ENCODE measurements at places on chromosomes 4 and X.

- DNase-seq: peak; percentile 73
These were observed 328.7 kb downstream of the PCDH18 start for GRCh38 chr4:137203601-137204000.

GRCh38 chr4:87052615-87053014 lies 117.8 kb downstream of the AFF1 start:
- no peak for DNase-seq

DNA sequence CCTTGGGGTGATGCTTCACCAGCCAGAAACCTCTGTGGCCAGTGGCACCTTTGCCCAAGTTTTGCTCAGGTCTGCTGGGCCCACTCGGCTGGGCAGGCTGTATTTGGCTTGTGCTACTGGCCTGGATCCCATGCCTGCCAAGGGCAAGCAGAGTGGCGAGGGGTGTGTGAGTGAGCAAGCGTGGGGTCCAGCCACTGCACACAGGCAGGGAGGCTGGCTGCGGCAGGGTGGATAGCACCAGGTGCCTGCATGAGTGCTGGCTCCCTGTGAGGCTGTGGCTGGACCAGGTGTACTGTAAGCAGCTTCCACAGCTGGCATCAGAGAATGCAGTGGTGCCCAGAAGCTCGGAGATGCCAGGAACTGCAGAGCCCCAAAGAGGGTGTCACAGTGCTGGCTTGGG lies 478.5 kb downstream of the STPG2 start:
- DNase-seq: no peak

GRCh38 chrX:45142185-45142584 lies 58.5 kb downstream of the DIPK2B start:
- peak; percentile 0 for DNase-seq

DNA sequence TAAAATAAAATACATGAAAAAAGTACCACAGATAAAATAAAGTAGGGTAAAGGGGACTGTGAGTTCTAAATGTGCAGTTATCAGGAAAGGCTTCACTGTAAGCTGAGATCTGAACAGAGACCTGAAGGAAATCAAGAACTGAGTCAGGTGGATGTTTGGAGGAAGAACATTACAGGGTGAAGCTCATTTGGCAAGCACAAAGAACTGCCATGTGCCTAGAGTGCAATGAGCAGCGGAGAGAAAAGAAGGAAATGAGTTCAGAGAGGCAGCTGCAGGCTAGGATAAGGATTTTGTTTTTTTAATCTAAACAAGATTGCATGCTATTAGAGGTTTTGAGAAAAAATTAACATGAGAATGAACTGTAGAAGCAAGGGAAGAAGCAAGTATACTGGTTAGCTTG lies 373.1 kb downstream of the STPG2 start:
- no peak for DNase-seq

DNA sequence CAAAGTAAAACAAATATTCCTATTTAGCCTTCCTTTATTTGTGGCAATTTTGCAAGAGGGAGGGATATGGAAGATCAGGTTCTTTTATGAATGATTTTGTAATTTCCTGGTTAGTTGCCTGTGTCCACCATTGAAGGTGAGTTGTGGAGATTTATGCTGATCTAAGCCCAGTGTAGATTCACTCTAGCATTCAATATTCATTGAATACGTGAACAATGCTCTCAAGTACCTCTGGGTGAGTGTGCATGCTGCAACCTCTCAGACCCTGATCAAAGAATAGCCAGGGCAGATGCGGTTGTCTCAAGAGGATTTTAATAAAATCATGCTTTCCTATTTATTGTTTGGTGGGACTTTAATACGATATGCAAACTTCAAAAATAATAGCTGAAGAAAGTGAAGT lies 628.4 kb downstream of the SPRY1 start:
- no peak for DNase-seq

DNA sequence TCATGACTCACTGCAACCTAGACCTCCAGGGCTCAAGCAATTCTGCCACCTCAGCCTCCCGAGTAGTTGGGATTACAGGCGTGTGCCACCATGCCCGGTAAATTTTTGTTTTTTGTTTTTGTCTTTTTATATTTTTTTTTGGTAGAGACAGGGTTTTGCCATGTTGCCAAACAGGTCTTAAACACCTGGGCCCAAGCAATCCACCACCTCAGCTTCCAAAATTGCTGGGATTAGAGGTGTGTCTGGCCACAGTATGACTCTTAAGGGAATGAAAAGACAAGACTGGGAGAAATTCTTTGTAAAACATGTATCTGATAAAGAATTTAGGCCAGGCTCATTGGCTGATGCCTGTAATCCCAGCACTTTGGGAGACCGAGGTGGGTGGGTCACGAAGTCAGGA lies 29.2 kb upstream of the PDGFRA start:
- no peak for DNase-seq
